ENCODE measurements at places on chromosomes 12 and 14. TPM values are rescaled to one million over a fixed set of nuclear protein-coding genes. Genes with fewer than 3 reads are reported as not detected.

The DCAF5 gene
- 7.3 TPM for total RNA-seq

The KCNA5 gene
- total RNA-seq: not detected

The GPR132 gene
- not detected for total RNA-seq

The RTL1 gene
- not detected for total RNA-seq

The FLRT2 gene
- total RNA-seq: 0.22 TPM

All from MG63 (cell line).